ENCODE measurements at places on chromosomes 3 and 15.

GRCh38 chr15:78880242-78880533 lies 7.5 kb downstream of the MORF4L1 start:
- no peak for DNase-seq

DNA sequence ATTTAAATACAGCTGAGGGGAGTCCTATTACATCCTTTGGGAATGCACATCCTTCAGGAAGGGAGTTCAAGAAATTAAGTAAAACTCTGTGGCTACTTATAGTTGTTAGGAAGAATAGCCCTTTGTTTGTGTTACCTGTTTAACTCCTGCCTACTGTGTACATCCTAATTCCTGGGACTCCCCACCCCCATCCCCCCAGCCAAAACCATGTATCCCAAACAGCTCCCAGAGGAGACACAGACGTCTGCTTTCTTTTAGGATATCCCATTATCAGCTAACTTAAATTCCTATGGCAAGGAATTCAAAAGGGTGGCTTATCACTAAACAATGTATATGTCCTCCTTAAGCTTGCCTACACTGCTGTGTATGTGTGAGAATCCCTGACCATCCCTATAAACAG lies 581.7 kb downstream of the DIPK2A start:
- no peak for DNase-seq

DNA sequence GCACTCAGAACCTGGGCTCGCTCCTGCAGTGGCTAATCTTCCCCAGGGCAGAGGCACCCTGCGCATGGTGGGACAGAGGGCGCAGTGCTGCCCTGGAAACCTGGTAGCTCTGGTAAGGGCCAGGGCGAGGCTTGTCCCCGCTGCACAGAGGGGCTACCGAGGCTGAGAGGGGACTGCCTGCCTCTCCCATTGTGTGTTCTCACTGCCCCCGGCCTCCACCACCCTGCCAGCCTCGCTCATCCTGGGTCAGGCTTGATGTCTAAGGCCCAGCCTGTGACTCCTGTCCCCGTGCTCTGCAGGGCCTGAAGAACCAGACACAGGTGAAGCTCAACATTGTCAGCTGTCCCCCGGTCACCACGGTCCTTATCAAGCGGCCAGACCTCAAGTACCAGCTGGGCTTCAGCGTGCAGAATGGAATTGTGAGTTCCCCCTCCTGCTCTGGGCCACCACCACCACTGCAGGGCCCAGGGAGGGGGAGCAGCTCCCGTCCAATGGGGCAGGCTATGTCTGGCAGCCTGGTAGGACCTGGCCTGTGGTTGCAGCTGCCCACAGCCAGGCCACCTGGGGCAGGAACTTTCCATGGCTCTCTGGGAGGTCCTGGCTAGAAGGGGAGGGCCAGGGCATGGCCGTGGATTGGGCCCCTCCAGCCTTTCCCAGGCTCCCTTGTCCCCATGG lies 161.5 kb downstream of the NSMCE3 start:
- no peak for DNase-seq

DNA sequence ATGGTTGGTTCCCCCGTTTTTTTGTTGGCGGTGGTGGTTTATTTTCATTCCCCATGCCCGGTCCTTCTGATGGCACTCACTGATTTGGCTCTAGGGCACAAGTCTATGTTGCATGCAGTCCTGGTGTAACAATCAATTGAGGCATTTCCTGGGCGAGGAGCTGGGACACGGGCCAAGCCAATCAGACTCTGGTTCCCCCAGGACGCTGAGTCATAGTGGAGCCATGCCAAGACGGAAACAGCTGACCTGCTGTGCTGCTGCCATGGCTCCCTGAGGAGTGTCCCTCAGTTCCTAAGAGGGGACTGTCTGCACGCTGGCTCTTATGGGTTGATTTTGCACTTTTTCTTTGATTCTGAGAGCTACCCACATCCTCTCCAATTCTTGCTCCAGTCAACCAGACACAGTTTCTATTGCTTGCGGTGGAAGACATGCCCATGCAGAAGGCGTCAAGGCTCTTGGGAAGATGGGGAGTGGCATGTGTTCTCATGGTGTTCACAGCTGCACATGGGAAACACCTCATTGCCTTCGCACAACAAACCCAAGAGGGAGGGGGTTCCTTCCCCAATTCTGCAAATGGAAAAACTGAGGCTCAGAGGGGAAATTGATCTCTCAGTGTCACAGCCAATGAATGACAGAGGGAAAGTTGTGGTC lies 28.3 kb upstream of the ALDH1L1 start:
- DNase-seq: peak; percentile 91

DNA sequence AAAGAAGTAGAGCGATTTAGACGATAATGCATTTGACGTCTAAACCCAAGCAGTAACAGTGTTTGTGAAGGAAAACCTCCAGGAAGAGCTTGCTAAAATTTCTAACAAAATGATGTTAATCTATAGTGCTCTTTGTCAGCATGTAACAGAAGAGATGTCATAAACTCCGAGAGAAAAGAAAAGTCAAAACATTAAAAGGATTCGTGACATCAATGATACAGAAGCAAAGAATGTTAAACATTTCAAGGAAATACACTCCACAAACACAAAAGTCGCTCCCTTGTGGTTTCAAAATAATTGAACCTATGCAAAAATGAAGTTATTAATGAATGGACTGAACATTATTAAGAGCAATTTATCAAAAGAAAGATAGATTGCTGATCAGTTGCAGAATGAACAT lies 27.9 kb downstream of the AADAC start:
- DNase-seq: no peak

GRCh38 chr3:13655061-13655913 lies 106.4 kb downstream of the FBLN2 start:
- no peak for DNase-seq

DNA sequence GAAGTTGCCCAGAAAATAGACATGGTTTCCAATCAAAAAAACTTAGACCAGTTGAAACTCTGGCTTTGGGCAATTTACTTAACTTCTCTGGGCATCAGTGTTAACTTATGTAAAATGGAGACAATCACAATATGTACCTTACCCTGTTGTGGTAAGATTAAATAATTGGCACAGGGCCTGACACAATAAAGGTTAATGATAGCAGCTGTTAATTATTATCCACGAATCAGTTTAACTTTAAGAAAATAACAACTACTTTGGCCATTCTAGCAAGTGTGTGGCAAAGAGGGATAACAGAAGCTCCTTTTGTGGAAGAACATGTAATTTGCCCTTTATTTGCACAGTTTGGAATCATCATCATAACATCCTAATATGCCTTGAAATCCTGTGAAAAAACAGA lies 787.6 kb downstream of the FHIT start:
- DNase-seq: no peak

DNA sequence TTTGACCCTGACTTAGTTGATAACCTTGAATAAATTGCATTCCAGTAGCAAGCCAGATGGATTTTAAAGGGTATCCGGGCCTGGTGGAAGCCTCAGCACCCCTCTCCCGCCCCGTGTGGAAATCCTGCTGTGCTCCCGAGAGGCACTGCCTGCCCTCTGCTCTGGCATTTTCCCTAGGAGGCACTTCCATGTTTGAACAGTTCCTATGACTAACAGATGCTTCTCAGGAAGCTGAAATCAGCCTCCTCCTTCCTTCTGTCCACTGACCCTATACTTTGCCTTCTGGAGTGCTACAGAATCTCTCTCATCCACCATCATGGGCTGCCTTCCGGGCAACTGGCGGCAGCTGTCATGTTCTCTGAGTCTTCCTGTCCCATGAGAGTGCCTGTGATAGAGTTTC lies 90.8 kb downstream of the GABRG3 start:
- DNase-seq: no peak

DNA sequence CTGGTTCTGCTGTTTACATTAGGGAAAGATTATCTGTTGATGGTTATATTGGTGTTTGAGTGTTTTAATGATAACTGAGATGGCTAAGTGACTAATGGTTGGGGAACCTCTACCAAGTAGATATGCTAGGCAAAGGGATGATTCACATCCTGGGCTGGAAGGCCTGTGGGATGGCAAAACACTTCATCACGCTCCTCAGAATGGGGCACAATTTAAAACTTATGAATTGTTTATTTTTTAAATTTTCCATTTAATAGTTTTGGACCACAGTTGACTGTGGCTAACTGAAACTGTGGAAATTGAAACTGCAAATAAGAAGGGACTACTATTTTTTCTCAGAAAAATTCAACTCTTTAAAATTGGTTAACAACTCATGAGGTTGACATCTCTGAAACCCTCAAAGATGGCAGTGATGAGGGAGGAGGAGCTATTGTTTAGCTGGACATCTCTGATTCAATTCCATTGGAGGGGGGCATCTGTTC lies 100.5 kb upstream of the ZBED2 start:
- DNase-seq: peak; percentile 80

GRCh38 chr3:120763601-120764000 lies 21.1 kb downstream of the GTF2E1 start:
- DNase-seq: no peak

- no peak for DNase-seq
These were observed 208.0 kb upstream of the BHLHE40 start for GRCh38 chr3:4771243-4771642.

DNA sequence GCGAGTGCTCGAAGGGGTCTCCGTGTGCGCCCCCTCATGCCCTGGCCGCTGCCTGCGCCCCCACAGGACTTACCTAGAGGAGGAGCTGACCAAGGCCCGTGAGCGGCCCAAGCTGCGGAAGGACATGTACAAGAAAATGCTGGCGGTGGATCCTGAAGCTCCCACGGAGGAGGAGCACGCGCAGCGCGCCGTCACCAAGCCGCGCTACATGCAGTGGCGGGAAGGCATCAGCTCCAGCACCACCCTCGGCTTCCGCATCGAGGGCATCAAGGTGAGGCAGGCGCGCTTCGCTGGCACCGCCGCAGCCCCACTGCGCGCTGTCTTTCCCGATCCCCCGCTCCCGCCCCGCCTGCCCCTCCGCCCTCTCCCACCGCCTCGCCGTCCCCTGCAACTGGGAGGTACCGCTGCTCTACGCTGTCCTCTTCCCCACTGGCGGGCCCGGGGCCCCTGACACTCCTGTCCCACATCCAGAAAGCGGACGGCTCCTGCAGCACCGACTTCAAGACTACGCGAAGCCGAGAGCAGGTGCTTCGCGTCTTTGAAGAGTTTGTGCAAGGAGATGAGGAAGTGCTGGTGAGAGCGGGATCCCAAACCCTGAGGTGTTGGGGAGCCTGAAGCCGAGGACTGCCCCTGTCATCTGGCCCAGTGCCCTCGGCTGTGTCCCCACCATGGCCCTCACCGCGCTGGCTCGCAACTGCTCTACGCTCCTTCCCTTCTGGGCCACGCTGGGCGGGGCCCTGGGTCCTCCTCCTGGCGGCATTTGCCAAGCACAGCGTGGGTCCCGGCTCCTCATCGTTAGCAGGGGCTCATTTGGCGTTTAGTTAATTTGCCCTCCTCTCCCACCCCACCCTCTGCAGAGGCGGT lies 8.5 kb downstream of the ITPKA start:
- DNase-seq: no peak

GRCh38 chr3:197186887-197187588 lies 111.4 kb downstream of the DLG1 start:
- DNase-seq: no peak

GRCh38 chr3:171700653-171701052 lies 109.6 kb downstream of the PLD1 start:
- no peak for DNase-seq

GRCh38 chr15:70596354-70597055 lies 166.9 kb downstream of the UACA start:
- peak; percentile 85 for DNase-seq

All from NCI-H226 (cell line).